ENCODE measurements at places on chromosomes 3 and 15.
A peak's percentile ranks its signal among the peaks of the same experiment; 100 is the strongest.

- no peak for DNase-seq
Measured at GRCh38 chr3:169148448-169149348, 514.8 kb downstream of the MECOM start.

GRCh38 chr3:42262525-42262924, 3.5 kb downstream of the CCK start:
- DNase-seq, result no peak

DNA sequence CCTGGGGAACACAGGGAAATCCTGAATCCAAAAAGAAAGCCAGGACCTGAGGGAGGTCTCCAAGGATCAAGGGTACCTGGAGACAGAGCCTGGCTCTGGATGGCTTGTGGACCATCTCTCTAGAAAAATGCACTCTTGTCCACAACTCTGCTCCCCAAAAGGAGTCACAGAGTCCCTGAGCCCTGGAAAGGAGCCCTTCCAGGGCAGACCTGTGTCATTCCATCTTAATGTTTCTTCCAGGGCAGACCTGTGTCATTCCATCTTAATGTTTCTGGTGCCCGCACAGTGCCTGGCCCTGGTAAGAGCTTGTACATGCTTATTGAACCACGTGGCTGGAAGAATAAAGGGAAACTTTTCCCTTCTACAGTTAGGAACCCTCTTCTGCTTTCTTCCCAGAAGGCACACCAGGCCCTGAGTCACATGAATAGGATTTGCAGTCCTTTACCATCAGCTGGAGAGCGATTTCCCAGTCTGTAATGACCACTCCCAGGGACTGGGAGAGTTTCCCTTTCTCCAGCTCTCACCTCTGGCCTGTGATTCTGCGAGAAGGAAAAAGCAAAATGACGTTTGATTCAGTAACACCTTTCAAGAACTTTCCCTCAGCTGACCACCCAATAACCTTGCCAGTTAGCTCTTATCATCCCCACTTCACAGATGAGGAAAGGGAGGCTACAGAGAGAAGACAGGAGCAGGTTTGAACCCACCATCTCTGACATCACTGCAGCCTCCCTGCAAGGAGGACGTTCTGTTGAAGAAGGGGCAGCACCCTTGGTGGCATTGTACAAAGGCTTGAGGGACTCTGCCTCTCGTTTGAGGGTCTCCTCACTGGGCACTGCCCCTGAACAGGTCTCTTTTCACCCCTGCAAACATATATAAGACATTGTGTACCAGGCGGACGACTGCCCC, 35.8 kb upstream of the SLCO2A1 start:
- DNase-seq, result no peak

DNA sequence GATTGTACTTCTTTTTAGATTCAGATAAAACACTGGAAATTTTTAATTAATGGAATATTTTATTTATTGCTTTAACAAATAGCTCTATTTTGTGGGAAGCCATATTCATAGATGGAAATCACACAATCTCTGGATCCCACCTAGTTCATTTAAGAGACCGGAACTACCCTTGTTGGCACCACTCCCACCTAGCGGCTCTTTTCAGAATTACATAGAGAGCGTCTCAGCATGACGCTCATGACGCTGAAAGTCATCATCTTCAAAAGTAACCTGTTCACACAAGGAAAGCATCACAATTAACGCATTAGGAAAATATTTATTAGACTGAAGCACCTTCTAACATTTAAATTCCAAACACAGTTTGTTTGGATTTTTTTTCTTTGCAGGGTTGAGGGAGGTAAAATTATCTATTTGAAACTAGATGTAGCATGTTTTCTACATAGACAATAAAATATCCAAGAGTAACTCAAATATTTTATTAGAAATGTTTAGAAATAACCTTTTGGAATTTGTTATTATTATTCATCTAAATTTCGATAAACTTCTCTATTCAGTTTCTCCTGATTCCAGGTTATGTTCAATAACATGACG, 214.9 kb upstream of the ARRDC4 start:
- peak; percentile 36 for DNase-seq

DNA sequence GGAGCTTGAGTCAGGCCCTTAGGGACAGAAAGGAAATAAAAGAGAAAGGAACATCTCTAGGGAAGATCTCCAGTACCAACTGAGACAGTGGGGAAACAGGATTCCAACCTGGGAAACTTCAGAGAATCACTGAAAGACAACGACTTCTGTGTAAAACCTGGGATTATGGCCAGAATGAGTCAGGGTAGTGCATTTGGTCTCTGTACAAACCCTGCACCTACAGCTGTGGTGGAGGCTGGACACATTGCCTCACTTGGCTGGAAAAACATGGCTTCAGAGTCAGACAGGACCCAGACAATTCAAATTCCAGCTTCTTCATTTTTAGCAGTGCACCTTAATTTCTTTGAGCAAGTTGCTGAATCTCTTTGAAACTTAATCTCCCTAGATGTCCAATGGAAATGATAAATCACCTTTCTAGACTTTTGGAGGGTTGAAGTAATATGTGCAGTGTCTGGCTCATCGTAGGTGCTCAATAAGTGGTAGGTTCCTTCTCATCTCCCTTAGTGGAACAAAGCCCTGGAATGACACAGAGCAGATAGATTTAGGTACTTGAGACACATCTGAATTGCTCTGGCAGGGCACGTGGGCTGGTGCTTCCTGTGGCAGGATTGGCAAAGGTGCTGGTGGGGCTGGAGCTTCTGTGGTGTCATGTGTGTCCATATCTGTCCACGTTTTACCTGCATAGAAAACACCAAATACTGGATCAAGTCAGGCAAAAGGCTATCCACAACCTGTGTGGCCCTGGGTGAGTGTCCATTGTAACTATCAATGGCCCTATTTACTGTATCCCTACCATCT, 6.1 kb upstream of the CLSTN2 start:
- DNase-seq, result no peak

DNA sequence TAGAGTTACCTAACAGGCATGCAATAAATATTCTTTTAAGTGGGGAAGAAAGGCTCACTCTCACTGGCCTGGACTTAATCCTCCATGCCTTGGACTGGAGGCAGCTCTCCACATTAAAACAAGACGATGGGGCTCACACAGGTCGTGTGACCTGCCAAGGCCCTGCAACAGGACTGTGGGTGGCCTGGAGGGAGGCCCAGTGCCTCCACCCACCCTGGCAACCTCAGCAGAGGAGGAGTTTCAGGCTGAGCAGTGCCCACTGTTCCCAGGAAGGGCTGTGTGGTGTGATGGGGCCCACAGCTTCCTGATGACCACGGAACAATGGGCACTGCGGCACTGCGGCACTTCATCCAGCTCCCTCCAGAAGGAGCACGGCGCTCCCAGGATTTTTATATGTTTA, 5.5 kb downstream of the UROC1 start:
- DNase-seq, result no peak

DNA sequence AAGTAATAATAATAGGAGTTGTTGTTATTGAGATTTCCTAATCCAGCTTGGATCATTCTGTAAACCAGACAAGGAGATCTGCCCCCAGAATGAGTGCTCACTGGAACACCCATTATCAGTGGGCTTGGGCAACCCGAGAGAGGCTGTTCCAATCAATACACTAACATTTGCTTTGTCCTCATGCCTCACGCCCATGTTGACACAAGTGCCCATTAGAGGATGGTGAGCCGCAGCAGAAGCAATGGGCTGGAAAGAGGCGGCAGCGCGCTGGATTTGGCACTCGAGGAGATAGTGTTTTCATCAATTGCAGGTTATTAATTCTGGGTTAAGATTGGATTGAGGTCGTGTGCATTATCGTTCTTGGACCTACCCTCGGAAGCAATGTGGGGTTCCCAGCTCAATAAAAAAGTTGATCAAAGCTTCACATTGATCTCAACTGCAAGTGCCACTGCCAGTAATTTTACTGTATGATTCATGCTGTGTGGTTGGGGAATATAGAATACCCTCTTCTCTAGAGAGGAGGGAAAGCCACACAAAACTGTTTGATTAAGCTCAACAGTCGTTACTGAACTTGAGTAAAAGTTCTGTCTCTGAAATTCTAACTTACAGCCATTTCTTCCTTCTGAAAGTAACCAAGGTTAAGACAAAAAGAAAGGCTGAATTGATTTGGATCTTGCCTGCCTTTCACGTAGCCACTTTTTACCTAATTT, 15.7 kb downstream of the LYZL4 start:
- DNase-seq, result no peak

DNA sequence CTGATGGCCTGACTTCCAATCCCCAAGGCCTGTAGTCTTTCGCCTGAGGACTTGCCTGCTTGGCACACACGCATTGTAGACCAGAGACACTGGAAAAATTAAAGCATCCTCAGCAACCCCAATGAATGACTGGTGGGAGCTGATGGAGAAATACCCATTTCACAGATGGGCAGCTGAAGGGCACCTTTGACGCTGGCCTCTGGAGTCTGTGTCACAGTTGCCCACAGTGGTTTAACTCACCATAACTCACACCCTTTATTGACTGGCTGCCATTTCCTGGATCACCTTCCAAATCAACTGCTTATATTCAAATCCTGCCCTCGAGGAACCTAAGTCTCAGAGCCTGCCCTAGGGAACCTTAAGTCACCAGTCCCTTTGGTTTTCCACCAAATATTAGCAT, 183.1 kb downstream of the SHQ1 start:
- DNase-seq, result no peak

DNA sequence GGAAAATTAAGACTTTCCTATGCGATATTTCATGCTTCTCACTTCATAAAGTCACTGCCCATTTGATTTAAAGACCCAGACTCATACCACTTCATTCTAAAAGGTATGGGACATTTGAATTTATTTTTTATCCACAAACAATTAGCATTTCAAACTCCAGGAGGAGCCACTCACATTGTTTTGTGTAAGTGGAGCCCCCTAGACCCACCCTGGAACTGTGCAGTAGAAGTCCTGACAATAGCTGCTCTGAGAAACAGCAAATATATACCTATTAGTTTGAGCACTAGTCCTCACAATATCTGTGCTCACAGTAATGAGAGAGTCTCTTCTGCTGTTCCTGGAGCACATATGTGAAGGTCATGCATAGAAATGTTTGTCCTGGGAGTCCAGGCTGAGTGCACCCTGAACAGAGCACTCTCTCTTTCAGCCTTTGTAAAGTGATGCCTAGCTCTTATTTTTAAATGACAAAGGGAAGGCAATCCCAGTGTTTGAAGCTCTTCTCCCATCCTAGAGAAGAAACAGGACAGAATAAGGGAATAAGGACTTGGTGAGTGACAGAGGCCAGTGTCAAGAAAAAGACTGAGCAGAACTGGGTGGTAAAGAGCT, 127.5 kb upstream of the STRIT1 start:
- no peak for DNase-seq

DNA sequence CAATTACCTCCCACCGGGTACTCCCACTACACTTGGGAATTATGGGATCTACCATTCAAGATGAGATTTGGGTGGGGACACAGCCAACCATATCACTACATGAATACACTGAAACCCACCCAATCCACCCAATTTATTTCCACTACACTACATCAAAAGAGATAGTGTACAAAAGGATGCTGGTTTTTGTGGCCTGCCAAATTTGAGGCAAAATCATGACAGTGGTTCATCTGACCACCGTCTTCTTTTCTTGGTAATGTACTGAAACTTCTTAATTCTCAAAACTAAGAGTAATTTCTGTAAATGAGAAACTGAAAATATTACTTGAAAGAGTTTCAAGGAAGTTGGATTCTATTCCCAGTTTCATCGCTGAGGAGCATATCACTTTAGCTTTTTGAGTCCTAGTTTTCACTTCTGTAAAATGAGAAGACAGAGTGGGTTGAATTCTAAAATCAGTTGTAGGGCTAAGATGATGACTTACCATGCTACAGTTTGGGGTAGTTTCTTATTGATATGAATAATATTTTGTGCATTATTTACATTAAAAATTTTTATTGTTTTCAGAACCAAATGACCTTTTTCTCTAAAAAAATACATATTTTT, 360.4 kb upstream of the CNTN6 start:
- DNase-seq, result no peak

GRCh38 chr3:7025581-7026300, 164.8 kb downstream of the GRM7 start:
- no peak for DNase-seq

- DNase-seq, result no peak
Measured at GRCh38 chr3:70053293-70053692, 53.8 kb downstream of the SAMMSON start.

DNA sequence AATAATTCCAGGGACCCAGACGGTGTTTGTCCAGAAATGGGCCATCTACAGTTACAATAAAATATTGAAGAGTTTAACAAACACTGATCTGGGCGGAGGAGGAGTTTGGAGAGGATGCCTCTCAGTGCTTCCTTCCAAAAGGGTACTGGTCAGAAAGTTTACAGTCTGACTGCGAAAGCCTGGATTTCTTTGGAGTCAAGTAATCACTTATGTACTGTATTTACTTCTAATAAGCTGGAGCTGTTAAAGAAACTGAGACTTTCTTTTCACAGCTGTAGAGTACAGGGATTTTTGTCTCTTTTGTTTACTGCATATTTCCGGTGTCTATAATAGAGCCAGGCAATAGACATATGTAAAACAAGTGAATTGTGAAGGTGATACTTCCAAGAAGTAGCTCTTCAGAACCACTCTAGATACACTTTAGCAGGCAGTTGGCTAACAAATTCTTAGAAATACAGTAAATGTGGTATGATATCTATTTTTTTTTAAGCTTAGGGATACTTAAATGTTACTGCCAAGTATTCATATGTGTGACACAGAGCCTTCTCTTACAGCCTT, 22.1 kb upstream of the NEO1 start:
- no peak for DNase-seq

DNA sequence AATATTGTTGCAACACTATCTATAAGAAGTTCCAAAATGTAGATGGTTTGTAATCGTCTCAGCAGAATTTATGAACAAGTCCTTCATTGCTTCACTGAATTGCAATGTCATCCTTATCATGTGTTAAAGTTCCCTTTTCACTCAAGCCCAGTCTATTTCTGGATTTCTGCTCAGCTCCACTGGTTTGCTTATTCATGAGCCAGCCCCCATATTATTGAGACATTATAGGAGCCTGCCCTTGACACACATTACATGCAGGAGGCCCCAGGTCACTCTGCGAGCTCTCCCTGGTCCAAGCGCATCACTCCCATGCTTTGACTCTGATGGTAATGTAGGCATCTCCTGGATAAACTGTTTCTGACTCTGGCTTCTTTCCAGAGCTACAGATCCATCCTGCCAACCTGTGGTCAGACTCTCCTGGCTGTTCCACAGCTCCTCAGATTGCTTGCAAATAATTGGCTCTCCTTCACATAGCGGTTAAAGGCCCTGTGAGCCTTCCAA, 56.9 kb downstream of the ABTB1 start:
- DNase-seq, result no peak

- DNase-seq, result no peak
Measured at GRCh38 chr3:18061737-18062656, 319.6 kb upstream of the TBC1D5 start.

DNA sequence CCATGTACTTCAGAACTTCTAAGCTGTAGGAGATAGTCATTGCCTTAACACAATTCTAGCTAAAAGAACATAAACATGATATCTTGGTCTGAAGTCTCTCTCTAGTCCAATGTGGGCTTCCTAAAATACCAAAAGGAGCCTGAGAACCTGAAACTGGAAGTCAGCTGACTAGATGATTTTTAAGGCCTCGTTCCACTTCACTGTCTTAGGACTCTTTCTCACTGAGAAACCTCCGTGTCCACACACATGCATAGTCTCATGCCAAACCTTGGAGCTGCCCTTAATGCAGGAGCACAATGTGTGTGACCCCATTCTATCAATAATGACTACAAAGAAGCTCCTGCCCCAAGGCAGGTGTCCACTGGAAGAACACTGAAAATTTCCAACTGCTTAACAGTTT, 87.7 kb downstream of the ETFA start:
- no peak for DNase-seq

- no peak for DNase-seq
Measured at GRCh38 chr15:85412066-85412465, 31.7 kb downstream of the AKAP13 start.

All from activated naive CD4-positive, alpha-beta T cell treated with anti-CD3 and anti-CD28 coated beads, Interleukin-2, amount 10 ng/mL, durations not matched to agents 7 days and 5 days (primary cell).